ENCODE measurements at places on chromosomes 12 and 14.

- DNase-seq: no peak
Measured at GRCh38 chr14:100767788-100768536, 41.3 kb downstream of the DLK1 start.

GRCh38 chr12:31954925-31955858 is 4.0 kb upstream of the RESF1 start:
- no peak for DNase-seq

- DNase-seq: no peak
Measured at GRCh38 chr14:21536418-21537089, 10.4 kb upstream of the SALL2 start.

DNA sequence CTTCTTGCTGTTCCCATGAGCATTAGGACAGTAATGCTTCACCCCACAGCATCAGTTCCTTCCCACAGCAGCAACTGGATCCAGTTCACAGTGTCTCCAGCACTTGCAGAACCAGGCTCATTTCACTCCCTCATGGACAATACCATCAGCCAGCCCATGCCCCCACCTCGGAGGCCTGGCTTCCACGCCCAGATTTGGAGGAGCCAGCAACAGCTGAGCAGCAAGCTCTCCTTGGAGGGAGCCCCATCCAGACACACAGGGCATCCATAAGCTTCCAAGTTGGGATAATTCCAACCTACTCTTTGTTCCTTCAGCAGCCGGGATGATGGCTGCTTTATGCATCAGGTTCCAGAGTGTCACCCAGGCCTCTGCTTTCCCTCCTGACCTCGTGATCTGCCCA is 250.0 kb downstream of the GLT1D1 start:
- no peak for DNase-seq

DNA sequence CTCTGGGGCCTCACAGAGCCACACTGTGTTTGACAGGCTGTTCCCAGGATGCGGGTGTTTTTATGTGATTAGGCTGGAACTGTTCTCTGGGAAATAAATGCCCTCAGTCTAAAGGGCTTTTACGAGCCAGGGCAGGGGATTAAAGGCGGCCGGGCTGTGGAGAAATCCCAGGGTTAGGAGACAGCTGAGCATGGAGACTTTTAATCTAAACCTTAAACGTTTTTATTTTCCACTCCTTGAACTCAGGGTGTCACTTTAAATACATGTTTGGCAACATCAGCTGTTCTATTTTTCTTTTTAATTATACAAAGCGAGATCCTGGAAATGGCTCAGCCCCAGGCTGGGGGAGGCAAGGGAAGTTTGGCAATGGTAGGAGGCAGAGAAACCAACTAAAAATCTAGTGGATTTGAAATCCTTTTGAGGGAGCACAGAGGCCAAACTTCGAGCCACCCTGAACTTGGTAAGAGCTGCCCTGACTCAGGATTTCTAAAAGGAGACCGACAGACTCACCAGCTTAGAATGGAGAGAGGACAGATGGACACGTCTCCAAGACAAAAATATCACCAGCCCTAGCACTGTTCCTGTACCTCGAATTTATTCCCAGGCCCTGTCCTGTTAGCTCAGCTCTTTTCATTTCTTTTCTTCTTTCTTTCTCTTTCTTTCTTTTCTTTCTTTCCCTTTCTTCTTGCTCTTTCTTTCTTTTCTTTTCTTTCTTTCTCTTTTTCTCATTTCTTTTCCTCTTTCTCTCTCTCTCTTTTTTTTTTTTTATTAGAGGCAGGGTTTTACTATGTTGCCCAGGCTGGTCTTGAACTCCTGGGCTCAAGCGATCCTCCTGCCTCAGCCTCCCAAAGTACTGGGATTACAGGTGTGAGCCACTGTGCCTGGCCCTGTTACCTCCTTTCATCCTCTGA is 15.8 kb upstream of the ORAI1 start:
- no peak for DNase-seq

GRCh38 chr12:49470986-49471385 is 67.8 kb upstream of the KCNH3 start:
- DNase-seq: no peak

GRCh38 chr12:122387887-122388286 is 34.6 kb downstream of the CLIP1 start:
- no peak for DNase-seq

DNA sequence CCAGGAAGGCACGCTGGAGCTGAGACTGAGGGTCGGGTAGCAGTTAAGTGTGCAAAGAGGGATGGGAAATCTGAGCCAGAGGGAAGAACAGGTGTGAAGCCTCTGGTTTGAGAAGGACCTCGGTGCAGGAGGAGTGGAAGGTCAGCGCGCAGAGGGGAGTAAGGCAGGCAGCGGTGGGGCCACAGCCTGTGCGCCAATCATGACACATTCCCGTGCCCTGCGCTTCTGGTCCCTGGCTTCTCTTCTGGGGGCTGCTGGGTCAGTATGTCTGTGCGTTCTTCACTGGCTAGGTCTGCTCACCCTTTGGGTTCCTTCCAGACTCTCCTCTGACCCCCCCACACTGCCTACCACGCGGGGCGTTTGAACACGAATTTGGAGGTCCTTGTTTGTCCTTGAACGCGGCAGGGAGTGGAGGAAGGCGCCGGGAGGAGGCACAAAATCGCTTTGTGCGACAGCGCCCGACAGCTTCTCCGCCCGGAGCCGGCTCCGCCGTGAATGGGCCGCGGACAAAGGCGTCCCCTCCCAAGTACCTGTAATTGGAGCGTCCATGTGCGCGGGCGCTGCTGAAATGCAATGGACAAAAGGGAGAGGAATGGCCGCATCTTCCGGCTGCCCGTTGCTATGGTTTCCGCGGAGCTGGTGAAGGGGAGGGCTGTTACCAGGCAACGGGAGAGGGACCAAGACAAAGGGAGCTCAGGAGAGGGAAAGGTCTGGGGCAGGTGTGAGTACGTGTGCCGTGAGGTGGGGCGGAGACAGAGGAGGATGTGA is 207.2 kb upstream of the SRRM4 start:
- DNase-seq: no peak

DNA sequence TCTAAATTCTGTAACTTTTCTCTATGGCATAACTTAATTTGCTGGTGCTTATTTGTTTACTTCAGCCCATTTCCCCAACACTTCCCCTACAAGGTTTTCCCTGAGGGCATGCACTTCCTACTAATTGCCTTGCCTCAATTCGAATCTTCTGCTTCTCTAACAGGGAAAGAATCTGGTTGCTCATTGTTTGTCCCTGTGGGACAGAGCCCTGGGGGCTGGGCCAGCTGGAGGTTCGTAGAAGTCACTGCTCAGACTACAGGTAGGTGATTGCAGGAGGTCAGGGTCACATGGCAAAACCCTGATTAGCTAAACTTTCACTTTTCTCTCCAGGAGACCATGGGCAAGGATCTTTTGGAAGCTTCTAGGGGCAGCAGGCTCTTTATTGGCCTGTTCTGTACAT is 72.0 kb downstream of the ZFC3H1 start:
- no peak for DNase-seq

- no peak for DNase-seq
Measured at GRCh38 chr14:48937541-48938195, 648.5 kb downstream of the RPS29 start.

- DNase-seq: no peak
Measured at GRCh38 chr12:112169966-112170365, 44.6 kb downstream of the TRAFD1 start.

DNA sequence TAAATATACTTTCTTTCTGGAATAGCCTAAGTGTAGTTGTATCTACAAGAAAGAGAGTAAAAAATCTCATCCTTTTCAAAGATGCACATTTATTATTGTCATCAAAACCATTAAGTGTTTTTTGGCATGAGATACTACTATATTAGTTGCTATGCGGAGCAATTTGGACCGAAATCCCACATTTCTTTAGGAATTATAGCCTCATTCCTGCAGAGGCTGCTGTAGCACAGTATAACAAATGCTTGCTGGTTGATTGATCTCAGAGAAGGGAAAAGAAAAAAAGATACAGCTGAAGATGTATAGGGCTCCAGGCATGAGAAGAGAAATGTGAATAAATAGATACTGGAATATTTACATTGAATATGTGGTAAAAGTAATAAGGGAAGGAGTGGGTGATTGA is 36.0 kb downstream of the RHOJ start:
- no peak for DNase-seq

- DNase-seq: no peak
Measured at GRCh38 chr14:77883131-77883846, 83.4 kb downstream of the ADCK1 start.

Data from stimulated activated CD8-positive, alpha-beta memory T cell treated with anti-CD3 and anti-CD28 coated beads, Interleukin-7, amount 100 ng/mL, for 1 hour (primary cell).